ENCODE measurements at places on chromosomes 6 and 20. TPM values are rescaled to one million over a fixed set of nuclear protein-coding genes. Genes with fewer than 3 reads are reported as not detected.

DNA sequence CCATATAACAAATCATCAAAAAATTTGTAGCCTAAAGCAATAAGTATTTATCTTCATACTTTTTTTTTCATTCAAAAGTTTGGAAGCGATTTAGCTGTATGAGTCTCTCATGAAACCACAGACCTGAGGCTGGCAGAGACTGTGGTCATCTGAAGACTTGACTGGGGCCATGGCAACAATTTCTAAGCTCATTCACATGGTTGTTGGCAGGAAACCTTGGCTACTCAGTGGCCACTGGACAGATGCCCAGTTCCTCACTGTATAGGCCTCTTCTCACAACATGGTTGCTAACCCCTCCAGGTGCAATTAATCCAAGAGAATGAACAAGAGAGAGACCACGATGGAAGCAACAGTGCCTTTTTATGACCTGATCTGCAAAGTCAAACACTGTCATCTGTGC lies 235.9 kb downstream of the BTBD3 start:
- DNase-seq: peak; percentile 96

DNA sequence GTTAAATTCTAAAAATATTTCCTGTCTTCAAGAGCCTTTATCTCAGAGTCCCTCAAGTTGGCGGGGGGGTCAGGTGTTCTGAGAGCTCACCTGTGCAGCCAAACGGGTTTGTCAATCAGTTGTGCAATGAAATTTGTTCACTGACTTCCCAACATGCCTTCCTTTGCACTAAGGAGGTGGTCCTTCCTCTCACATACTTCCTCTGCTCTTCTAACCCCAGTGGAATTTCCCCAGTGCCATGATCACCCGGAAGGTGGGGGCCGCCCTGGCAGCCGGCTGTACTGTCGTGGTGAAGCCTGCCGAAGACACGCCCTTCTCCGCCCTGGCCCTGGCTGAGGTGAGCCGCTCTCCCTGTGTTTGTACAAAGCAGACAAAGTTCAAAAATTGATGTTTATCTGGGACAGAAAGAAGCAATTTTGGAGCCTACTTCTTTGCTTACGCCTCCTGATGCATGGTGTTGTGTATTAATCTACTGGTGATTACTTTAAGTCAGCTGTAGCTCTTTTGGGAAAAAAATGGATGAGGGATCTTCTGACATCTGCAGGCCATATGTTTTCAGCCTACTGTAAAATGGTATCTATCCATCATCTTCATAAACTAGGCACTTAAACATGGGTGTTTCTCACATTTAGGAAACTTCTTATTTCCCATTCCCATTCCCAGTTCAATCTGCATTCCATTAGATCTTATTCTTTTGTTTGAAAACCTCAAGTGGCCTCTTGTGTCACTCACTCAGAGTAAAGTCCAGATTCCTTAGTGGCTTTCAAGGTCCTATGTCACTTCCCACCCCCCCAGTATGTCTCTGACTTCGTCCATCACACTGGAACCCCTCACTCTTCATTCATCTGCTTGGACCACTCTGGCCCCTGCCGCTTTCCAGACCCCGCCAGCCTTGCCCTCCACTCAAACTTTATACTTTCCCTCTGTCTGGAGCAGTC lies 10.1 kb downstream of the ALDH5A1 start:
- DNase-seq: peak; percentile 35

Gene CDH26
- total RNA-seq: not detected

DNA sequence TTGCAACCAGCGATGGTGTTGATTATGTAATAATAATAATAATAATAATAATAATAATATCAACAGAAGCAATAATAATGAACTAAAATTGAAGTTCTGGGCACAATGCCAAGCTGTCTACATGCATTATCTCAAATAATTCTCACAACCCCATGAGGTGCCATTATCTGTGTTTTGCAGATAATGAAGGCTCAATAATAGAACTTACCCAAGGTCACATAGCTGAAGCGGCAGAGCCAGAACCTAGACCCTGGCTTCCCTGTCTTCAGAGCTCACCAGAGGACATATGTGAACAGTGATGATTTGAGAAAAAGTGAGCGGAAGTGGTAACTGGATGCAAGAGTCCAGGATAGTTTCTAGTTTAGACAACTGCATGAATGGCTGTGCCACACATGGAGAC lies 91.0 kb downstream of the HIVEP1 start:
- DNase-seq: no peak

Measured in RPMI7951 (cell line).